NCI-H187 treated with DMSO at 0.1 percent for 48 hours (cell line): ENCODE measurements at places on chromosomes 11 and 22.

GRCh38 chr11:65315204-65315865 is 669 bp downstream of the CDC42EP2 start:
- no peak for DNase-seq

DNA sequence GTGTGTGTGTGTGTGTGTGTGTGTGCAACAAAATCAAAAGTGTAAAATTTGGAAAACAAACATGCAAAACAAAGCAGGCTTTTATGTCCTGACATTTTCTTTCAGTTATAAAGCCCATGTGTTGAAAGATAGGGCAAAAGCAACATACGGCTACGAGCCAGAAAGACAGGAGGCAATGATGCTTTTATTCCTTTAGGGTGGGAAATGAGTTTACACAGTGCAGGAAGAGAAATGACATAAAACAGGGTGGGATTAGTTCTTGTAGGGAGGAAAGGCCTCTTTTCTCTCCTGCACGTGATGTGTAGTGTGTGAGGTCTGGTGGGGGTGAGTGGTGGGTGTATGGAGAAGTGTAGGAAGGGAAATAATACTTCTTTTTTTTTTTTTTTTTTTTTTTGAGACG is 29.4 kb downstream of the IL18 start:
- DNase-seq: no peak

DNA sequence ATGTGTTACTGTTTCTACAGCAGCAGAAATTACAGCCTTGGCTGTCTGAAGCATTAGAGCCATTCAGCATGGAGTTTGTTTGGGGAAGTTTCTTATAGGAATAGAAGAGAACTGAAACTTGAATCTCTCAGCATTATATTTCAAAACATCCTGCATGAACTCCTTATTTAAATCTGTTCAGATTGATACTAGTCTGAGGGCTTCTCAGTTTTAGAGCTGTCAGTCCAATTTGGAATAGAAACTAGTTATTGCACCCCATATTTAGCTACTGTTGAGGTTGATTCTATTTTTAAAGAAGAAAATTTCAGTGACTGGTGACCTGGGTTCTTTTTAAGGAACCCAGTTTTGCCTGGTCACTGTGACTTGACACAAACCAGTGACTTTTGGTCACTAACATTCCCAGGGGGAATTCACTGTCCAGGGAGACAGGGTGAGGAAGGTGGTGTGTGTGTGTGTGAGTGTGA is 126.0 kb upstream of the TTC12 start:
- no peak for DNase-seq

DNA sequence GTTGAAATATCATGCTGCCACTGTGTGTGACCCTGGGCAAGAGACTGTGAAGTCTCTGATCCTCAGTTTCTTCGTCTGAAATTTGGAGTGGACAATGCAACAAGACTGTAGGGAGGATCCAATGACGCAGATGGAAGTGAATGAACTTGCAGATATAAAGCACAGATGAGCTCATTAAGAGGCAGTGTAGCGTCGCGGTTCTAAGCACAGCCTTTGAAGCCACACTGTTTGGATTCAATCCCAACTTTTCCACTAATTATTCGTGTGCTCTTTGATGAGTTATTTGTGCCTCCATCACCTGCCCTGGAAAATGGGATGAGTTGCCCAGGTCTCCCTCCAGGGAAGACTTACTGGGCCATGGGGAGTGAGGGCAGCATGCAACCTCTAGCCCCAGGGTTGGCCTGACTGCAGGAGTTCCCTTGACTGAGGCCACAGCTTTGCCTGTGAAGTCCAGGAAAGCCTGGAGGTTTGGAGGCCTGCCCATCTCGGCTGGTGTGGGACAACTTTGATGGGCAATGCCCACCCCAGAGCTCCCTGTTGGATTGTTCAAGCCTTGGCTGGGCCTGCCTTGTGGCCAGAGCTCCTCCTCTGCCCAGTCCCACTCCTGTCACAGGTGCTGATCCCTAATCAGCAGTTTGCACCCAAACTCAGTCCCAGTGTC is 266.0 kb upstream of the B3GAT1 start:
- DNase-seq: no peak

DNA sequence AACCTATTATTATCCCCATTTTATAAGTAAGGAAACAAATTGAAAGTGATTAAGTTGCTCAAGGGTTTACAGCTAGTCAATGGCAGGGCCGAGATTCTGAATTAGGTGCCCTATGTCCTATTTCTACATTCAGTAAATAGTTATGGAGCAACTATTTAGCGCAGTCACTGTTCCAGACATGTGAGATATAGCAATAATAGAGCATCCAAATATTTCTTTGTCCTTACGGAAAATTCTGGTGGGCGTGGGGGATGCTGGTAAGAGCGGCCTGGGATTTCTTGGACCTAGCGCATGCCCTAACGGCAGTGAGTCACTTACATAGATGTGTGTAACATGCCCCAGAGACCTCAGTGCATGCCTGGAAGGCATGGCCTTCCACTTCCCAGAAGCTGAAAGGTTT is 4.4 kb downstream of the DTX4 start:
- DNase-seq: no peak

DNA sequence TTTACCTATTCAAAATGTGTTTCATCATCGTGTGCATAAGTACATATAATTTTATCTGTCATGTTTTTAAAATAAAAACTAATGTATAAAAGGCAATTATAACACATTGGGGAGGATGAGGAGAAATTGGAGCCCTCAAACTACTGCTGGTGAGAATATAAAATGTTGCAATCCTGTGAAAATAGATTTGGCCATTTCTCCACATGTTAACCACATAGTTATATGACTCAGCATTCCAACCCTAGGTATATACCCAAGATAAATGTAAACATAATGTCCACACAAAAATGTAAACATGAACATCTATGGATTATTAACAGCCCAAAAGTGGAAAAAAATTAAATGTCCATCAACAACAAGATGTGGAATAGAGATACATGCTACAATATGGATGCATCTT is 928.0 kb upstream of the FAT3 start:
- DNase-seq: no peak

DNA sequence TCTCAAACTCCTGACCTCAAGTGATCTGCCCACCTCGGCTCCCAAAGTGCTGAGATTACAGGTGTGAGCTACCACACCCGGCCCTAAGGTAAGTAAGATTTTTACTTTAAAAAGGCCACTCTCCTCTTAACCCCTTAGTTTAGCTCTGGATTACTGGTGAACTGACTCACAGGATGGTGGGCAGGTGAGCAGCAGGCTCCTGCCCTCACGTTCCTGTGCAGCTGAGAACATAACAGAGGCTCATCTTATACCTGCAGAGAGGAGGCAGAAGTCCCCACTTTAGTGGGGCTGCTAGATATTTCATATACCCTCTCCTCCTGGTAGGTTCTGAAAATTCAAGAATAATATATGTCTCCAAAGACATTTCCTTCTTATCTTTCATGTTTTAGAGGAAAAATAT is 17.1 kb upstream of the SERPIND1 start:
- no peak for DNase-seq

- DNase-seq: no peak
Observed at GRCh38 chr22:45832959-45833580, 143.9 kb downstream of the WNT7B start.

GRCh38 chr11:313787-314553 is at the start of gene IFITM1:
IFITM1 (plus strand) TSS chr11:314040; CDS start chr11:314171, 131 bp downstream.
- DNase-seq: no peak

DNA sequence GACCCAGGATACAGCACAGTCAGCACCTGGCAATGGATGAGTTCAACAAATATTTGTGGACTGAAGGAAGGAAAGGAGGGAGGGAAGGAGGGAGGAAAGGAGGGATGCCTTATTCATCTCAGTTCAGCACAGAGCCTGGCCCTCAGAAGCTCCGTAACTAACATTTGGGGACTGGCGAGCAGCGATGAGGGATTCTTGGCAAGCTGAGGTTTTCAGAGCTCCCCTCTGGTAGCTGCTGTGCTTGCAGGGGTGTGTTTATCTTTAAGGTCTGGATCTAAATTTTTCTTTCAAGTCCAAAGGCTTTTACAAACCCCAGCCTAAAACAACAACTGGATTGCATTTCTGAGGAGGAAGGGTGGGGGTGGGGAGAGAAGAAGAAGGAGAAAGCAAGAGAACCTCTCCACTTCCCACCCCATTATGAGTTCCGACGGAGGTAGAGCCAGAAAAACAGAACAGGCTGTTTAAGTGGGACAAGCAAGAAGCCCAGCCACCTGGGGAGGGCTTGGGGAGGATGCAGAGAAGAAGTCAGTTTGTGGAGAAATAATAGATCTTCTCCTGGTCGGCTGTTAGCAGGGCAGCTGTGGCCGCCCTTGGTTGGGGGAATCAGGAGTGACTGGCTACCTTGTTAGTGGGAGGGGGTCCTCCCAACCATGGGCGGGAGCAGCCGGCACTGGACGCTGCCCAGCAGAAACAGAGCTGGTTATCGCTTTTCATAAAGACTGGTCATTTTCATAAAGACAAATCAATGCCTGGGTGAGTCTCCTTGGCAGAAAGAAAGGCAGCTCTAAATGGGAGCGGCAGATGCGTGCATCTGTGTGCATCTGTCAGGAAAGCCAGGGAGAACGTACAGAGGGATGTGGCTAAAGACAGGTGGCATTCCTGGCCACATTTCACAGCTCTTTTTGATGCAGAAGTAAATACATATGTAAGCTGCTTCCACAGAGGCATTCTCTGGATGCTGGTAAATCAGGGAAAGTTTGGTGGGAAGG is 78.0 kb downstream of the TSPAN18 start:
- DNase-seq: no peak

DNA sequence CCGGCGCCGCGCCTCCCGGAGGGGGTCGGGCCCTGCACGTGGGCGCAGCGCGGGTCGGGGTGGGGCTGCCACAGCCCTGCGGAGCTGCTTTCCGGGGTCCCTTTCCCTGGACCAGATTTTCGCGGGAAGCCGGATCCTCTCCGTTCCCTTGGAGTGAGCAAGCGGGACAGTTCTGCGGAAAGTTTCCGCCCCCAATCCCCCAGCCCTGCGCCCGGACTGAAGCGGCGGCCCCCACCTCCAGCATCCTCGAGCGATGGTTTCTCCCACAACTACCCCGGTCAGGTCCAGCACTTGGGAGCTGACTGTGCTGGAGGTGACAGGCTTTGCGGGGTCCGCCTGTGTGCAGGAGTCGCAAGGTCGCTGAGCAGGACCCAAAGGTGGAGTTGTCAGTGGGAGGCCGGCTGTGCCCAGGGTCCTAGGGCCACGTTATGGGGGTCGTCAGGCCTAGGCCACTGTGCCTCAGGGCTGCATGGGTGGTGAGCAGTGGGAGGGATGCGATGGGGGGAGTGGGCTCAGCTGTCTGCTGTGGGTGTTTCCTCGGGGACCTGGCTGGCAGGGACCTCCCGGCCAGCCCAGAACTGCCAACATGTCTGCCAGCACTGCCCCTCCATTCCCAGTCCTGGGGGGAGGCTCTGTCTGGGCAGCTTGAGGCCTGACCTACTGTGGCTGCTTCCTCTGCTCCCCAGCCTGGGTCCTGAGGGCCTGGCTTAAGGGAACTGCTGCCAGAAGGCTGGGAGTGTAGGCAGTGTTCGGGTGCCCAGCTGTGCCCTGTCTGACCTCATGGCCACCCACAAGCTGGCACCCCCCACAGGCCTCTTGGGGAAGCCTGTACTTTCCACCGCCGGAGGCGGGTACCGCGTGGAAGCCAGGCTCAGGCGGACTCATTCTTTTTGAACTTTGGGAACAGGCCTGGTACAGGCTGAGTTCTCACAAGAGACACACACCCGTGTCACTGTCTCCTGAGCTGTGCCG is 726 bp downstream of the ST3GAL4 start:
- no peak for DNase-seq

- DNase-seq: peak; percentile 16
Observed at GRCh38 chr11:63564056-63564774, 1.0 kb upstream of the PLAAT2 start.

- no peak for DNase-seq
Observed at GRCh38 chr22:35430897-35431322, 31.0 kb downstream of the MCM5 start.
